Stimulated activated naive CD8-positive, alpha-beta T cell treated with anti-CD3 and anti-CD28 coated beads, Interleukin-15, Interleukin-2, amounts not matched to agents 100 U/mL and 50 U/mL, for 24 hours (primary cell): ENCODE measurements at places on chromosomes 4 and X.

DNA sequence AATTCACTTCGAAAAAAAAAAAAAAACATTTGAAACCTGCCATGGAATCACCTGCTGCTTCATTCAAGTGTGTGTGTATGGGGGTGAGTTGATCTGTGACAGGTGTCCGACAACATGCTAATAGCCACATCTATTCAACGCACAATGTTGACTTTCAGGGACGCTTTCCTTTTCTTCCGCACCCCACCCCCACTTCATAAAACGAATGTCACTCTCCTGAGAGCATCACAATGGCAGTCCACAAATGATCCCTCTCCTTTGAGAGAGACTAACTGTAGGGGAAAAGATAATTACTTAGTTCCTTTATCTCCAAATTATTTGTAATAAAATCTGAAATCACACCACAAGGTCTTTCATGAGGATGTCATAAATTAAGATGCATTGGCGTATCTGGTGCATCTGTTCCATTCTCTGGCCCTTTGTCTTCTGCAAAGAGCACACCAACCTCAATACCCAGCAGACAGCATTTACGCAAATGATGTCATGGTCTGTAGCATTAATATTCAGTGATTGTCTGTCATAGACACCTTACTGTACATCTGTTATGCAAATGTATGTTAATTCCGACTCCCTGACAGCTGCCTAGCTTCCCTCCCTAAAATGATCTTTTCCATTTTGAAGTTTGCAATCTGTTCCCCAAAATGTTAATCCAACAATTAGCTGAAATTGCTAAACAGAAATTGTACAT is 640.0 kb upstream of the BOD1L1 start:
- no peak for DNase-seq

DNA sequence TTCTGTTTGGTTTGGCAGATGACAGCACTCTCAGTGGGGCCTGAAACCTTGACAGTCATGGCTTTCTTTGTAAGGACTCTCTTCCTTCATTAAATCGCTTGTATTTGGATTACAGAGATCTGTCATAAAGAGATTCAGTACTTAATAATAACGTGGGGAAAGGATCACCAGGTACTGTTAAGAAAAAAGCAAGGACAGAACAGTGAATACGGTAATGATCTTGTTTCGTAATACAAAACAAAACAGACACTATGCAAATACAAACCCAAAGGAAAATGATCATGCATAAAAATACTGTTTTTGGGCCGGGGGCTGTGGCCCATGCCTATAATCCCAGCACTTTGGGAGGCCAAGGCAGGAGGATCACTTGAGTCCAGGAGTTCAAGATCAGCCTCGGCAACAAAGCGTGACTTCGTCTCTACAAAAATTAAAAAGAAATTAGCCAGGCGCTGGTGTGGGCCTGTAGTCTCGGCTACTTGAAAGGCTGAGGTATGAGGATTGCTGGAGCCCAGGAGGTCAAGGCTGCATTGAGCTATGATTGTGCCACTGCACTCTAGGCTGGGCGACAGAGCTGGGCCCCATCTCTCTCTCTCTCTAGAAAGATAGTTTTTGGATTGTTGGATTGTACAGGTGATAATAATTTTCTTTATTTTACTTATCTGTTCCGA is 64.6 kb downstream of the TRAPPC11 start:
- no peak for DNase-seq

DNA sequence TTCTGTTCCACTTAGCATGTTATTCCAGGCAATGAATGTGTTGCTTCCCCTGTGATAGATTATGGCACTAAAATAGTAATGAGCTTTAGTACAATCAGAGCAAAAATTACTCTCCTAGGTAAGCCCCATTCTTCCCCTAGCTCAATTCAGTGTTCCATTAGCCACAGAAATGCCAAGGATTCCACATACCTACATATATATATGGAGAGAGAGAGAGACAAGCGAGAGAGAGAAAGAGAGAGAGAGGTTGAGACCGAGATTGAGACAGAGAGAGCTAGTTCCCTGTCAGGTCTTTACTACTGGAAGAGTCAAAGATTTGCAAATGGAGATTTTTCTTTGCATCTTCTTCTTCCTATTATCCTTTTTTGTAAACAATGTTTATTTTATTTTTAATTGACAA is 8.7 kb downstream of the LIMCH1 start:
- DNase-seq: no peak

GRCh38 chr4:155545456-155545855 is 121.2 kb upstream of the GUCY1A1 start:
- no peak for DNase-seq

DNA sequence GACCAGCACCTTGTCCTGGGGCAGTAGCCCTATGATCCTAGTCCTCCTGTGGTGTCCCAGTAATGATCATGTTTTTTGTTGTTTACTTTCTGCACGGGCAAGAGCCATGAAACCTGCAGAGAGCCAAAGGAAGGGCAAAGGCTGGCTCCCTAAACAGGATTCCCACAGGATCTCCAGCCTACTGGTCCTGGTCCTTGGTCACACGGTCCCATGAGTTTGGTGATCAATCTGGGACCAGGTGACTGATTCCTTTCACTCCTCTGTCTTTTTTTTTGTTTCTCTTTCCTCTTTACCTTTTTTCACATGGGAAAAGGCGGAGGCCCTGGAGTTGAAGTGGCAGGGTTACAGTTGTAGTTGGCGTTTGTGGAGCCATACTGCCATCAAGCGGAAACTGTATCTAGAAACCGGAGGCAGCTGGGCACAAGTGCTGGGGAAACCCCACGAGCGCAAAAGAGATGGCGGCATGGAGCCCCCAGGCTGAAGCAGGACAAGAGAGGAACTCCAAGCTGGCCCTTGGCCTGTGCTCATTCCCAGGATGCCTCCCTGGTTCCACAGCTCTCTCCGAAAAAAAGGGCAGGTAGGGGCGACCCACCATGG is 34.6 kb downstream of the NBDY start:
- no peak for DNase-seq

- DNase-seq: peak; percentile 13
Observed at GRCh38 chr4:14168919-14169318, 541.4 kb upstream of the BOD1L1 start.

DNA sequence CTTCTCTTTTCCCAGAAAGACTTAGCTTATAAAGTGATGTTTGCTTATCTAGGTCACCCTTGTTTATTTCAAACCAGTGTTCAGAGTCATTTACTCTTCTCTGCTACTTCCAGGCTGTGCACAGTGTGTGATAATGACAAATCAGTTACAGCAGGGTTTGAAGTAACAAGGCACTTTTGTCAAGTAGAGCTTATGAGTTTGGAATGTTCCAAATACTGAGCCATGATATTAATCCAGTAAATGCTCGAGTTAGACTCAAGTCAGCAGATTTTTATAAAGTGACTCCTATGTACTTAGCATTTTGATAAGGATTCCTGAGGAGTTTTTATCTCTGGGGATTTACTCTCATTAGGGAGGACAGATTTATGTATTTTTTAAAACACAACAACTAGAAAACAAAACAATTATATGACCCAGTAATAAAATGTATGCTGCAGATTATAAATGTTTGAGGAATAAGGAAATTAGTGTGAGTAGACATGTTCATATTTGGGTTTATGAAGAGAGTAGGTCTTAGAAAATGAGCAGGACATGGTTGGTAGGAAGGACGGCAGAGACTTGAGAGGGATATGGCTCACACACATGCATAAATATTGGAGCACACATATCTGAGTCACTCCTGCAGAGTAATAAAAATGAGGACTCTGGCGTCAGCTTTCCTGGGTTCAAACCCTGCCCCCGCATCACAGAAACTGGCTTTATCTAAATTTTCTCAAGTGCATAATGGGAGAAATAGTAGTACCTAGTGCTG is 271.2 kb downstream of the FBXO8 start:
- no peak for DNase-seq
